ENCODE measurements at places on chromosomes 7 and 10.

DNA sequence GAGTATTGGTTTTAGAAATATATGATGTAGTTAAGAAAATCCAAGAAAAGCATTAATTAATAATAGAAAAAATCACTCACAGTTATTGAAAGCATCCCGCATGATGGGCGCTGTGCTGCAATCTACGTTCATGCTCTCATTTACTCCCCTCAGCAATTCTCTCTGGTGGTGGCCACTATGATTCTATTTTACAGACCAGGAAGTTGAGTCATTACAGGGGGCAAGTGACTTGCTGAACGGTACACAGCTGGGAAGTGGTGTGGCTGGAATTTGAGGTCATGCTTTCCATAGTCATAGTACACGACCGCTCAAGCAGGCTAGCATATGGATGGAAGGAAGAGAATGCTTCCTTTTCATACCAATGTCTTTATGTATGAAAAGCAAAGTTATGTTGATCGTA, 117.4 kb downstream of the TES start:
- no peak for DNase-seq

GRCh38 chr10:24681572-24682088, 42.1 kb downstream of the ARHGAP21 start:
- peak; percentile 14 for DNase-seq

GRCh38 chr10:119543814-119544642, 1.5 kb upstream of the RGS10 start:
- DNase-seq = no peak

DNA sequence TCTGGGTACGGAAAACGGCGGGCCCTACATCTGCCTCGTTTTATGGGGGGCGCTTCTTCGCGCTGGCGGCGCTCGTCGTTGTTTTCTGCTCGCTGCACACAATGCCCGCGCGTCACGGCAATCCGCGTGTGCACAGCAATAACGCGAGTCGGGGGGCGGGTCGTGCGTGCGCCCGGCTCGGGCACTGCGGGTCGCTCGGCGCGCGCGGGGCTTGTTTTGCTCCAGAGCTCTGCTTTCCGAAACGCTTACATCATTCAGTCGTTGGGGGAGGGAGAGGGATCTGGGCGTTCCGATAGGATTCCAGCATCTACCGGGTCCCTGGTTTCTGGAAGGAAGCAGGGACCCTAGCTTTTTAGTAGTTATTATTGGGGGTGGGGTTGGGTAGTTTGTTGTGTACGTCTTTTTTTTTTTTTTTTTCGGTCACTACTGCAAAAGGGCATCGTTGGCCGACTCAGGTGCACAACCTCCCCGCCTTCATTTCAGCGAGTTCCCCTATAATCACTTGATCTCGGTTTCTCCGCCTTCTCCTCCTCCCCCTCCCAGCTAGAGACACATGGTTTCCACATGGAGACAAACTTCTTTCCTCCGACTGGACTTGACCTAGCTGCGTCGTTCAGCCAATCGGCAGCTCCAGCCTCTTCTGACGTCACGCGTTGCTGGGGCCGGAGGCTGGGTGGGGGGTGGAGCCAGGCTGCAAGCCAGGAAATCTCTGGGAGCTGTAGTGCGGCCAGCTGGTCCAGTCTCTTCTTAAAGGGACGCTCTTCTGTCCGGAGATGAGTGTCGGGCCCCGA, 3.5 kb downstream of the MXI1 start:
- DNase-seq = peak; percentile 99

- no peak for DNase-seq
Measured at GRCh38 chr10:16585103-16585502, 63.4 kb upstream of the C1QL3 start.

- no peak for DNase-seq
Measured at GRCh38 chr7:27868131-27868550, 128.2 kb downstream of the TAX1BP1 start.

DNA sequence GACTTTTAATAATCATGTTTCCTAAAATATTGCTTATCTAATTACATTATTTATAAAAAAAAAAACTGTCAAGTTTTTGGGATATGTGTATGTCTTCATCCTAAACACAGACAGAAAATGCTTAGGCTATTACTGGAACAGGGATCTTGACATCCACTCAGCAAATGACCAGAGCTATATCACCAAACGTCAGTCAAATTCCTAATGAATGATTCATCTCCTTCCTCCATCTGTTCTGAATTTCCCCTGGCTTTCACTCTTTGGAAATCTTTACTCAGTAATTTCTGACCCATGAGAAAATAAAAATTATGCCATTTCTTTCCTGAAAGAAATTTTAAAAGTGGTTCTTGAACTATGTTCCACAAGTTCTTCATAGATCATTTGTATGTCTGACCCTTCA, 552.4 kb upstream of the KCND2 start:
- DNase-seq = peak; percentile 61

DNA sequence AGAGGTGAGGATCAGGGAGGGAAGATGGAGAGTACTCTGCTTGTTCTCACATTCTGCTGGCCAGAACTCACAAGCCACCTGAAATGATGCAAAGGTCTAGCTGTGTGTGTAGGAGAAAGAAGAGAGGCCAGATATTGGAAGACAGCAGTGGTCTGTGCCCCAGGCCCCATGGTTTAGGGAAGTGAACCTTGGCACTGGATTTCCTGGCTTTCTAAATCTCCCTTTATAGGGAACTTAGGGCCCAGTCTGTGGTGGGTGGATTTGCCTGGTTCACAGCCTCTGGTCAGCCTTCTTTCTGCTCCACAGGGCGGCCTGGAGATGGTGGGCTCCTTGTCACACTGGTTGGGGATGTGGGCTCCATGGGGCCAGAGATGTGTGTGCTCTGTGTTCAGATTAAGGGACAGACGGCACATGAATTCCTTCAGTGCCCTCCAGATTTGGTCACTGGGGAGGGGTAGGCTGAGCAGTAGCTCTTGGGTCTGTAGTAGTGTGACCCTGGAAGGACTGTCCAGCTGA, 9.5 kb upstream of the SH2D4B start:
- DNase-seq = no peak

DNA sequence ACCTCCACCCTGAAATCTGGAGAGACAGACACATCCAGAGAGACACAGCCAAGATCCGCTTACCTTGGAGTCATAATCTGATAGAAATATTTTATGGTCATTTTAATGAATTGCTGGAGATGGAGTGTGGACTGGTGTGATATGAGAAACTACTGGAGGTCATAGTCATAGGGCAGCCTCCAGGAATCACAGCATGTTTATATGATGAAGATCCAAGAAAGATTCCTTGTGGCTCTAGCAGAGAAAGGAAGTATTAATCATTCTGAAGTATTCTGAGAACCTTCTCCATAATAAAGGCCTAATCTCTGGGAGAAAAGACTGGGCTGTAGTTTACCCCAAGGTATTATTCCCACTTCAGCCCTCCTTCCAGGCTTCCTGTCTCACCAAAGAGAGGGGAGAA, 38.0 kb downstream of the POLR1F start:
- DNase-seq = no peak

DNA sequence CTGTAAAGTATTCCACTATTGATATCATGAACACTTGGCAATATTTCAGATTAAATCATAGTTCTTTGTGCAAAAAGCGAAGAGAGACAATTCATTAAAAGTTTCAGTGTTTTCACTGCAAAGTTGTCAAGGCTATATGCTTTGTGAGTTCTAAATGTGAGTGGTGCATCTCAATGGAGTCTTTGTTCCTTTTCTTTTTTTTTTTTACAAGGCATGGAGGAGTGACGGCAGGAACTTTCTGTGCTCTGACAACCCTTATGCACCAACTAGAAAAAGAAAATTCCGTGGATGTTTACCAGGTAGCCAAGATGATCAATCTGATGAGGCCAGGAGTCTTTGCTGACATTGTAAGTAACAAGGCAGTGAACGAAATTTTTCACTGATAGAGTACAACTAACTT, 84.5 kb downstream of the AASS start:
- DNase-seq = no peak

DNA sequence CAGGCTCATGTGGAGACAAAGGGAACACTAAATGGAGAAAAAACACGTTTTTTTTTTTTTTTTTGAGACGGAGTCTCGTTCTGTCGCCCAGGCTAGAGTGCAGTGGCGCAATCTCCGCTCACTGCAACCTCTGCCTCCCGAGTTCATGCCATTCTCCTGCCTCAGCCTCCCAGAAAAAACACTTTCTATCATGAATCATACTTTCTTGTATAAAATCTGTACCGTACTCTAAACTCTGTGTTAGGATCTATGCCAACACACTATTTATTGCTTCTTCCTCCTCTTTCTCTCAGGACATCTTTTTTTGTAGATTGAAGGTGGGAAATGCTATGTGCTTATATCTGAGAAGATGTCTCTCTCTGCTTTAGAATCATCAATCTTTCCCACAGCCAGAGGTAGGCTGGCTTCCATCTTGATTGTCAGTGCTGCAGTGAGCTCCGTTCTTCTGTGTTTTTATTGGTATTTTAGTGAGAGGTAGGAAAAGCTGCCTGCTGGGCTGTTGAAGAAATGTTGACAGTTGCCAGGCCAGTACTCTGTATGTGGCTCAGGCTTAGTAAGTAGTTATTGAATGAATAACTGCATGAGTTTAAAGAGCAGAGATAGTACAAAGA, 101.1 kb downstream of the GPR85 start:
- no peak for DNase-seq

- no peak for DNase-seq
Measured at GRCh38 chr7:520503-521161, 986 bp upstream of the PDGFA start.

- DNase-seq = no peak
Measured at GRCh38 chr10:103843854-103844570, 11.4 kb downstream of the SH3PXD2A start.

DNA sequence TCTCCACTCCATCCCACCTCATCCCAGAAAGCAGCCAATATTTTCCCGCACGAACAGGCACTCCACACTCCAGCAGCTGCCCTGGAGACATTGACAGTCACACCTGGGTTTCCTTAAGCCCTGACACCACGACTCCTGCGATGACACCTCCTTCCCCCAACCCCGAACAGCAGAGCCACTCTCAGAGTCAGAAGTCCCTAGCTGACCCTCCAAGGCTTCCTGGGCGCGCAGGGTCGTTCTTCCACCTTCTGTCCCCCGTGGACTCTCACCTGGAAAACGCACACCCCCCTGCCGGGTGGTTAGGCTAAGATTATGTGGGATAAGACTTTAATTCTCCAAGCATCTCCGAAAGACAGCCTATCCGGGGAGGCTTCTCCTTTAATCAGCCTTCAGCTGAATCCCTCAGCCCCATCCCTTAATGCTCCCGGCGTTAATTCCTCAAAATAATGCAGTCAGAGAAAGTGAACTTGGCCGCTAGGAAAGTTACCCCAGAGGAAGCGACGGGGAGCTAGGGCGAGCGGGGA, 1.1 kb downstream of the DENND11 start:
- no peak for DNase-seq

- DNase-seq = peak; percentile 60
Measured at GRCh38 chr7:46558482-46559193, 637.6 kb upstream of the IGFBP3 start.

DNA sequence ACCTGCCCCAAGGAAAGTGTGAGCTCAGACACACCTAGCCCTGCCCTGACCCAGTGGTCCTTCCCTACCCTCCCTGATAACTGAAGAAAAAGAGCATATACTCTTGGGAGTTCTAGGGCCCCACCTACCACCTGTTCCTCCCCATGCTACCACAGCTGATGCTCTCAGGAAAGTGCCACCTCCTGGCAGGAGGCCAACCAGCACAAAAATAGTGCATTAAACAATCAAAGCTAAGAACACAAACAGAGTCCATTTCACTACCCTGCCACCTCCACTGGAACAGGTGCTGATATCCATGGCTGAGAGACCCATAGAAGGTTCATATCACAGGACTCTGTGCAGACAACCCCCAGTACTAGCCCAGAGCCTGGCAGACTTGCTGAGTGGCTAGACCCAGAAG, 288.6 kb upstream of the PHF14 start:
- DNase-seq = no peak

GRCh38 chr10:72329290-72330068, 25.2 kb downstream of the DNAJB12 start:
- no peak for DNase-seq

GRCh38 chr7:108073305-108074070, 56.7 kb downstream of the LAMB4 start:
- DNase-seq = no peak

DNA sequence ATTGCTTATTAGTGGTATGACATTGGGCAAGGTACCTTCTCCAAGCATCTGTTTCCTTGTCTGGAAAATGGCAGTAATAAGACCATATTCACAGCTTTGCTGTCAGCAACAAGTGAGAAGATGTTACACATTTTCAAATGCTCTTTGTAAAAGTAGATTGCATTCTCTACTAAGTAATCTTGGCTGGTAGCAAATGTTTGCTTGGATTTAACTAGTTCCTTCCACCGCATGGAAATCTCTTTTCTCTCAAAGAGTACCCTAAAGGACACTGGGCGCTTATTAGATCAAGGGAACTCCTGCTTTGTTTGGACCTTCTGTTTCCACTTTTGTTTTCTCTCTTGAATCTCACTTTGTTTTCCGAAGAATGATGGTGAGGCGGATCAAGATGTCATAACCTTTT, 185.2 kb upstream of the BMPER start:
- DNase-seq = no peak

Data from NCI-H460 (cell line).